Ovary (tissue), 10 donors: ENCODE measurements at places on chromosomes 13 and 19. TPM values are rescaled to one million over a fixed set of nuclear protein-coding genes. Genes with fewer than 3 reads are reported as not detected.

- no peak for DNase-seq
Measured at GRCh38 chr19:8684001-8684902, 14.3 kb downstream of the ACTL9 start.

DNA sequence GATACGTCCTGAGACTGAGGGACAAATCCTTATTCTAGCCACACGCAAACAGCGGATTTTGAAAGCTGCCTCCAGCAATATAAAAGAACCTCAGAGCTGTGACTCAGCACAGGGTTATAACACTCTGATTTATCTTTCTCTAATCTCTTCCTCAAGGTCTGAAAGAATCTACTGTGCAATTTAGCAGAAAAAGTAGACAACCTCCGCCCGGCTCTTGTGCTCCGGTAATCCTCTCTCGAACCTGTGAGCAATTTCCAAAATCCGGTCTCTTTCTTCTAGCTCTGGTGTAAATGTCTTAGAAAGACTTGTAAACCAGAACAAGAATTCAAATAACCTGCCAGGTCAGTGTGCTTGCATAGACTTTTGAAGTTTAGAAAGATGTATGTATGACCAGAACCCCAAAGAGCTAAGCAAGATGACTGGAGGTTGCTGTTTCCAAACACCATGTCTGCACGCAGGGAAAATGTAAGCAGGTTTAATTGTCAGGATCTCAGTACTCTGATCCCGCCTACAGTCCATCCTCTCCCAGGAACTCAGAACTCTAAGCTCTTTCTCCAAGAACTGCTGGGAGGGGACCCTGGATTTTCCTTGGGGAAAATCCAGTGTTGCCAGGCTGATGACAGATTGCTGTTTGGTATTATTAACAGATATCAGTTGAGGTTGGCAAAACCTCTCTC is 338.1 kb downstream of the RFC3 start:
- DNase-seq, result no peak

DNA sequence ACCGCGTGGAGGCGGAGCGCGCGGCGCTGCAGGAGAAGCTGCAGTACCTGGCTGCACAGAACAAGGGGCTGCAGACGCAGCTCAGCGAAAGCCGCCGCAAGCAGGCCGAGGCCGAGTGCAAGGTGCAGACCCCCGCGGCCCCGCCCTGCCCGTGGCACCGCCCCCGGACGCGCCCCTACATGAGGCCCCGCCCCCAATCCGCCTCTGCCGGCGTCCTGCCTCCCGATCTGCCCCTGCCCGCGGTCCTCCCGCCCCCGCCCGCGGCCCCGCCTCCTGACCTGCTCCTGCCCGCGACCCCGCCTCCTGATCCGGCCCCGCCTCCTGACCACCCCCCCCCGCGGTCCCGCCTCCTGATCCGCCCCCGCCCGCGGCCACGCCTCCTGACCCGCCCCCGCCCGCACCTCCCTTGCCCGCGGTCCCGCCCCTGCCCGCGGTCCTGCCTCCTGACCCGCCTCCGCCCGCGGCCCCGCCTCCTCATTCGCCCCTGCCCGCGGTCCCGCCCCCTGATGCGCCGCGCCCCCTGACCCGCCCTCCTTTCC is 11.7 kb downstream of the PRR36 start:
- peak; percentile 58 for DNase-seq

DNA sequence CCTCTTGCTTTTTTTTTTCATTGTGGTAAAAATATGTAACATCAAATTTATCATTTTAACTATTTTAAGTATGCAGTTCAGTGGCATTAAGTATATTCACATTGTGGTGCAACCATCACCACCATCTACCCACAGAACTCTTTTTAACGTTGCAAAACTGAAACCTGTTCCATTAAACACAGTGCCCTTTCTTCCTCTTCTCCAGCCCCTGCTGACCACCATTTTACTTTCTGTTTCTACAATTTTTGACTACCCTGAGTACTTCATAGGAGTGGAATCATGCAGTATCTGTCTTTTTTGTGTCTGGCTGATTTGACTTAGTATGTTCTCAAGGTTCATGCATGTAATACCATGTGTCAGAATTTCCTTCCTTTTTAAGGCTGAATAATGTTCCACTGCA is 153.1 kb downstream of the FGF9 start:
- no peak for DNase-seq

DNA sequence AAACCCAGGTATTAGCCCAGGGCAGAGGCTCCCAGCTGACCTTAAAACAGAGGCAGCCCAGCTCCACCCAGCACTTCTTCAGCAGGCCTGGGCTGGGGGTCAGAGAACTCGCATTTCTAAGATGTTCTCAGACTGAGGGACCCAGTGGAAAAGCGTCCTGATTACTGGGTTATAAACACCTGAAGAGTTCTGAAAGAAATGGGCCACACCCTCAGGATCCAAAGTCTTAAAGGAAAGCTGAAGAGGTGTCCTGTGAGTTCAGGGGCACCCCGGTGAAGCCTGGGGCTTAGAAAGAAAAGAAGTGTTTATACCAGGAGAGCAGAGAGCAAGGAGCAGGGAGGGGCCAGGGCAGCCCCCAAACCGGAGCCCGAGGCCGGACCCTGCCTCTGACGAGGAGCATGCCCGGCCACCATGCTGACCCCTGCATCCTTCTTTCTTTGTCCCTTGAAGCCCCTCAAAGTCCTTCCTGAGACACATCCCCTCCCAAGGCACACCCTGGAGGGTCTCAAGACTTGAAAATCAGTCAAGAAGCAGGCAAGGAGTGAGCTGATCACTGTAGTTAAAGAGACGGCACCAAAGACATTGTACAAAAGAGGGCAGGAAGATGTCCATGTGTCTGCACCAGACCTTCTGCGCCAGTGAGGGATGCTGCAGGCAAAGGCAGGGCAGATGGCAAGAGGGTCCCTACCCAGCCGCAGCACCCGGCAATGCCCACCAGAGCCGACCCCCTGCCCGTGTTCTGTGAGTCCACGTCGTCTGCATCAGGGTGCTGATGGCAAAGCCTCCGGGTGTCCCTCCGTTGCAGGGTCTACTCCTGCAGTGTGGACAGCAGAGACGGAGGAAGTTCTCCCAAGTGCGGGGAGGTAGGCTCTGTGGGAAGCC is 10.6 kb upstream of the RAB20 start:
- DNase-seq, result no peak

Gene C1QTNF9B
- total RNA-seq, result 0.32 TPM

Gene CLC
- total RNA-seq, result not detected
